Stimulated activated naive CD4-positive, alpha-beta T cell (primary cell): ENCODE measurements at places on chromosomes 3 and 15.

- DNase-seq = no peak
Measured at GRCh38 chr3:155647206-155647605, 97.7 kb downstream of the PLCH1 start.

DNA sequence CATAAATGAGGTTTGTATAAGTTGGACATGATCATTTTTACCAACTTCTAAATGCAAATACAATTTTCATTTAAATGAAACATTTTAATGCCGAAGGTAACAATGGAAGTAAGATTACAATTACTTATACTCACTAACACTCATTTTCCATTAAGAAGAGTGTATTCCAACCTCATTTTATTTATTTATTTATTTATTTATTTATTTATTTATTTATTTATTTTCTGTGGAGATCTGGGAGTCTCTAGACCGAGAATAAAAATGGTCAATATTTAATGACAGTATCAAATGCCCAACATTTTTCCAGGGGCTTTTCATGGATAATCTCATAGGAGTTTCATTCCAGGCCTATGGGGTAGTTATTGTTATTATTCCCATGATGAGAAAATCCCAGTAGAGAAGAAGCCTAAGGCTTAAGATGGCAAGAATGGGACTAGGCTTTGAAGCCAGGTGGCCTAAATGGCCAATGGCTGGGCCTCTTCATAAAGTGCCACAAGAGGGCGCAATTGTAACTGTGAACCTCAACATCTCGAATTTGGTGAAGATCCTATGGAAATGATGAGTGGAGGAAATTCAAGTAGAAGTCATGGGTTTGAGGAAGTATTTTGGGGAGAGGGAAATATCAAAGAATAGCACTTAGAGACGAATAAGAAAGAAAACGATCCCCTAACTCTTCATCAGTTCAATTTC, 21.3 kb downstream of the VGLL3 start:
- no peak for DNase-seq

- no peak for DNase-seq
Measured at GRCh38 chr3:157532529-157533297, 29.5 kb upstream of the VEPH1 start.

GRCh38 chr3:181176601-181177000, 187.1 kb upstream of the DNAJC19 start:
- no peak for DNase-seq

DNA sequence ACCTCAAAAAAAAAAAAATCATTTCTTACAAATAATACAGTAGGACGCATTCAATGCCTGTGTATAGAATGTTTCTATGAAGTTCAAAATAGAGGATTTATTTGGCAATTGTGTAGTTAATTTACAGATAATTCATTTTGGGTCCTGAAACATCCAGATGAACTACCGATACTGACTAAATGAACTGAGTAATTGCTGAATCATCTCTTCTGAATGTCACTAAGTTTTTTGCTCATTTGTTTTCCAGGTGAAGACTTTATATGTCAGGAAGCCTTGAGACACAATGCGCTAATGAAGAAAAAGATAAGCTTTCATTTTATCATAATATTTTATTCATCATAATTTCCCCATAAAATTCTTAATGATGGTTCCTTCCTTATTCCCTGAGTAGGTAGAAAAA, 39.7 kb downstream of the PCOLCE2 start:
- no peak for DNase-seq

GRCh38 chr3:135093121-135093520, 298.1 kb downstream of the EPHB1 start:
- DNase-seq = no peak

DNA sequence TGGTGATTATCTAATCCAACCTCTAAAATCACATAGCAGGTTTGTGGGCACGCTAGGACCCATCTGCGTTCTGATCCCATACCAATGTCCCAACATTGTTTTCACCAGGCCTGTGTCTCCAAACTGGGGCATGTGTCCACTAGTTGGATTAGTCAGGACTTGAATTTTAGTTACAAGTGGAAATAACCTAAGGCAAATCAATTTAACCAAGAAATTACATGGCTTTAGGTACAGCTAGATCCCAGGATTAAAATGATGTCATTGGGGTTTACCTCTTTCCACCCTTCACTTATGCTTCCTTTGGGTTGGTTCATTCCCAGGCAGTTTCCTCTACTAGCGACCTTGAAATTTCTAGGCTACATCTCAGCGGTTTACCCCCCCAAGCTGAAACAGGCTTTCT, 47.2 kb upstream of the PXYLP1 start:
- DNase-seq = no peak
